ENCODE measurements at places on chromosomes 6 and 20.

DNA sequence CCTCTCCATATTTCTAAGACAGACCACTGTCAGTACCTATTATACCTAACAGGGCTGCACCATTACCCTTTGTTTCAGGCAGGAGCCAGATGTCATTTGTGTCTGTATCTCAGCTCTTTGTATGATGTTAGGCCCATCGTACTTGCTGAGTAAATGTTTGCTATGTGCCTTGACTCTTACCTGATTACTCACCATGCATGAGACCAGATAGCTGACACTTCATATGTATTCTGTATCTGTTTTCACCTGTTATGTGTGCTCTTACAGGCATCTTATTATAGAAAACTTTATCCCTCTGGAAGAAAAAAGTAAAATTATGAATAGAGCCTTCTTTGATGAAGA, 31.7 kb upstream of the ASXL1 start:
- DNase-seq = no peak

- peak; percentile 90 for DNase-seq
These were observed 19.5 kb upstream of the SIRT5 start for GRCh38 chr6:13554929-13555333.

DNA sequence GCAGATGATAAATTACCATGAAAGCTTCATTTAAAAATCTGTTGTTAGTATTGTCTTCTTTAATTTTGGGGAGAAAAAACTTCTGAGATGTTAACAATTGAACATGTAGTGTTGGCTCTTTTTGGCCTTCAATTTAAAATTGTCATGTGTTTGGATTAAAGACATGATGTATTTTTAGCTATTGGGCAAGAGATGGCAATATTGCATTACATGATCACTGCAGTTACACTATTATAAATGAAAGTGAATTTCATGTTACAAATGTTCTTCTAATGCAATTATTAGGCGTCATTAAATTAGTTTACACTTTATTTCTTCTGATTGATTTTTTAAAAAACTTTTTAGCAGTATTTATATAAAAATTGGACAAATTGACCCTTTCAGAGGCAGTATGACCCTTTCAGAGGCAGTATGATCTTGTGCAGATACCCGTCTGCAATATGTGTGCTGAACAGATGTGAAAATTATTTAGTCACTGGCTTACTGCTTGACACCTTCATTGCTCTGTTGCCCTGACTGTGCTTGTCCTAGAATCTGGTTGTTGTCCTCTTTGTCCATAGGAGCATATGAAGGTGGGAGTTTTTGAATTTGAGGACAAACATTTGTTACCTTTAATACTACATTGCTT, 25.8 kb downstream of the CDKAL1 start:
- DNase-seq = no peak

DNA sequence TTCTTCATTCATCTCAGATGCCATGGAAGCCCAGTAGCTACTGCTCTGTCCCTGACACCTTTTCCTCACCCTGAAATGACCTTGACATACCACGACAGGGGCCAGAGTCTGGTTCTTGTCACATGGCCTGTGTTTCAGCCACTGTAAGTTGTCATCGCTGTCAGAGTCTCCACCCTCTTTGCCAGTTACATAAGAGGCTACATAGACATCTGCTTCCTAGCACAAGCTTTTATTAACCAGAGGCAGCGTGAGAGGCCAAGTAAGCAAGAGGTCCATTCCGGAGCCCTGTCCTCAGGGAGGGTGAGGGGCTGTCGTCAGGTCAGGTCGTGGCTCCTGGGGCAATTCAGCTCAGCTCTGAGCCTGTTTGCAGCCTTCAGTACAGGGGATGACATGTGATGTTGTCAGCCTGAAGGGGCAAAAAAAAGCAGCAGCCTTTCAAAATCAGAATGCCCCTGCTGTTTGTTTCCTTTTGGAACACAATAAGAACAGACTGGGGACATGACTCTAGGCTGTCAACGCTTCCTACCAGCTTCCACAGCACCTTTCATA, 146.3 kb downstream of the MTFR2 start:
- peak; percentile 75 for DNase-seq

DNA sequence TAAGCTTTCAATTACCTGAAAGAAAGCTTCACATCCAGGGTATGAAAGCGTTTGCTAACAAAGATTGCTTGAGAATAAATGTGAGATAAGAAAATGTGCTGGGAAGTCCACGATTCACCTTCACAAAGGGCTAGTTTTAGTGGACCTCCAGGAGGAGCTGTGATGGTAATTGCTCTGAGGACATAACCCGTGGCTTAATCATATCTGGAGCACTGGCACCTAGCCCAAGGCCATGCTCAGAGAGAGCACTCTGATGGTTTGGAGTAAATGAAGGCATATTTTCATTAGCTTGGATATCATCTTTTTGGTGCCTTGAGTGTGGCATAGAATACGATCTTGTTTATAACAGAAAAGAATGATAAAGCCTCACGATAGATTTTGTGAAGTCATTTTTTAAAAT, 46.9 kb upstream of the BACH2 start:
- no peak for DNase-seq

GRCh38 chr20:15760001-15760621, 813.1 kb downstream of the KIF16B start:
- no peak for DNase-seq

DNA sequence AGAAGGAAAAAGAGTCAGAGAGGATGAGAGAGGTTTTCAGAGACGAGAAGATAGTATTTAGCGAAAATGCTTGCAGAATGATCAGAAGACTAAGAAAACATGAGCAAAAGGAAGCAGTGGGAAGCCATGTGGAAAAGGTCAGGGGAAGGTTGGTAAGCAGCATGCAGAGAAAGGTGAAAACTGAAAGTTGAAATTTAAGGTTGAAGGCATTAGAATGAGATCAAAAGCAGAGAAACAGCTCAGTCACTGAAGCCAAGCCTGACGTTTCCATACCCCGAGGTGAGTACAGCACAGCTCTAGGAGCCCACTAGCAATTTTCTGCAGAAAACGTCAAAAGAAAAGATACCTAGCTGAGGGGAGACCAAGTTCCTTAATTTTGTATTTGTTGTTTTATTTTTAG, 19.1 kb upstream of the TFB1M start:
- no peak for DNase-seq

Measured in endodermal cell (in vitro differentiated cells).